ENCODE measurements at places on chromosomes 11 and 22. TPM values are rescaled to one million over a fixed set of nuclear protein-coding genes. Genes with fewer than 3 reads are reported as not detected.

DGAT2 gene
- 3.1 TPM for total RNA-seq

FAM83F gene
- 0.41 TPM for total RNA-seq

SMIM35 gene
- total RNA-seq = 0.40 TPM

IFITM2 gene
- total RNA-seq = 525 TPM

KIAA1671 gene
- 6.8 TPM for total RNA-seq

PLEKHB1 gene
- 16.0 TPM for total RNA-seq

USP2 gene
- total RNA-seq = 1.4 TPM

ACCS gene
- 13.7 TPM for total RNA-seq

SCUBE2 gene
- not detected for total RNA-seq

TNNI2 gene
- not detected for total RNA-seq

LRRN4CL gene
- 0.21 TPM for total RNA-seq

RIMBP3C gene
- total RNA-seq = 0.46 TPM

BTG4 gene
- total RNA-seq = not detected

C11orf91 gene
- not detected for total RNA-seq

RNF121 gene
- 37.1 TPM for total RNA-seq

MYO7A gene
- 0.29 TPM for total RNA-seq

NPAS4 gene
- not detected for total RNA-seq

NCF4 gene
- 8.7 TPM for total RNA-seq

FGF19 gene
- total RNA-seq = not detected

FBLN1 gene
- not detected for total RNA-seq

TUB gene
- 0.58 TPM for total RNA-seq

LRRC56 gene
- total RNA-seq = 1.3 TPM

TOP3B gene
- 30.4 TPM for total RNA-seq

GTSE1 gene
- total RNA-seq = 39.9 TPM

CDC42EP1 gene
- 1.9 TPM for total RNA-seq

TCP11L1 gene
- 11.4 TPM for total RNA-seq

C11orf52 gene
- not detected for total RNA-seq

ESAM gene
- 0.64 TPM for total RNA-seq

C11orf21 gene
- total RNA-seq = 8.2 TPM

RGL4 gene
- 7.7 TPM for total RNA-seq

CRYBA4 gene
- not detected for total RNA-seq

IGLL5 gene
- total RNA-seq = not detected

RFPL2 gene
- 0.53 TPM for total RNA-seq

TYMP gene
- 64.7 TPM for total RNA-seq

TRIM49 gene
- total RNA-seq = not detected

POU2AF1 gene
- 26.9 TPM for total RNA-seq

Data from activated CD4-positive, alpha-beta memory T cell treated with anti-CD3 and anti-CD28 coated beads for 36 hours (primary cell).